Myocyte (in vitro differentiated cells): ENCODE measurements at places on chromosomes 5 and 9.
A peak's percentile ranks its signal among the peaks of the same experiment; 100 is the strongest.

GRCh38 chr5:133359861-133360260, 252.5 kb downstream of the FSTL4 start:
- no peak for DNase-seq

- DNase-seq = peak; percentile 74
Observed at GRCh38 chr9:117411547-117411946, 3.3 kb downstream of the ASTN2 start.

GRCh38 chr5:138824924-138825863, 49.9 kb downstream of the LRRTM2 start:
- DNase-seq = no peak

DNA sequence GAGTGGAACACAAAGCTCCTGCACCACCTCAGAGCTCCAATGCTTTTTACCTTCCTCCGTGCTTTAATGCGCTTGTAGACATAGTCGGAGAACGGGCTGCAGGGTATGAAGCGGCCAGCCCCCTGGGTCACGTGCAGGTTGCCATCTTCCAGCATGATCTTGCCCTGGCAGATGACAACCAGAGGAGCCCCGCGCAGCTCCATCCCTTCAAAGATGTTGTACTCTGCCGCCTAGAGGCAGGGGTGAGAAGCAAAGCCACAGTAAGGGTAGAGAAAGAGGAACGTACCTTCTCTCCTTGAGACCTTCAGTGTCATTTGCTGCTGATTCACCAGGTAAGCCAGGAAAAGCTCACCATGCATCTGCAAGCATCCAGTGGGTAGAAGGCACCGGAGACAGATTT, 112.3 kb downstream of the DPYSL3 start:
- DNase-seq = no peak

GRCh38 chr9:15416880-15417279, 5.8 kb upstream of the SNAPC3 start:
- peak; percentile 39 for DNase-seq

- no peak for DNase-seq
Observed at GRCh38 chr9:91144769-91145168, 216.9 kb downstream of the AUH start.

GRCh38 chr5:73826301-73827105, 200.5 kb downstream of the ARHGEF28 start:
- peak; percentile 70 for DNase-seq

DNA sequence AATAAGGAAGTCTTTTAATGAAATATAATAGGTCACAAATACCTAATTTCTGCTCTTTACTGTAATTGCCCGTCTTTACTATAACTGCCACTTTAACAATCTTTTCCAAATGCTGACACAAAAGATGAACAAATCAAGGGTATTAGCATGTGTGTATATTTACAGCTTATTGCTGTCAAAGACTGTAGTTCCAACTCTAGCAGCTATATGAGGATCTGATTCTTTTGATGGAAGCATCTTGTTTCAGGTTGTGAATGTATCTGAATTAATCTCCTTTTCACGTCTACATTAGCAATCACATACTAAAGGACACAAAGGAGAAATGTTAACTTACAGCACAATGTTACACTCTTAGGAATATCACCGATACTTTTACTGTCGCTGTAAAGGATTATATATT, 27.9 kb downstream of the RFX3 start:
- no peak for DNase-seq

GRCh38 chr5:171477101-171477500, 57.7 kb downstream of the FGF18 start:
- no peak for DNase-seq

DNA sequence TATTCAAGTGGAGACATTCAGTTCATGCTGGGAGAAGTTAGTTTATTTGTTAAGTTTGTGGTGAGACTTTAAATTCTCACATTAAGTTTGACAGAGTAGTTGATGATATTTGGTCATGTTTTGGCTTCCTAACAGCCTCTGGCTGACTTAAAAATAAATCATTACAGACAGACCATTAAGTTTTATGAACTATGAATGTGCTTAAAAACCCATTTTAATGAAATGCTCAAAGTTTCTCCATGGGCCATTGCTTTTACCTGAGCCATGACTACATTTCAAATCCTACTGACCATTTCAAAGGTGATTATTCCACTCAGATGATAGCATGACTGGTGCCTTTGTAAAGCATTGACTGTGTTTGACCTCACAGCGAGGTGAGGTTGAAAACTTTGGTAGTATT, 192.7 kb downstream of the LRRC70 start:
- no peak for DNase-seq

DNA sequence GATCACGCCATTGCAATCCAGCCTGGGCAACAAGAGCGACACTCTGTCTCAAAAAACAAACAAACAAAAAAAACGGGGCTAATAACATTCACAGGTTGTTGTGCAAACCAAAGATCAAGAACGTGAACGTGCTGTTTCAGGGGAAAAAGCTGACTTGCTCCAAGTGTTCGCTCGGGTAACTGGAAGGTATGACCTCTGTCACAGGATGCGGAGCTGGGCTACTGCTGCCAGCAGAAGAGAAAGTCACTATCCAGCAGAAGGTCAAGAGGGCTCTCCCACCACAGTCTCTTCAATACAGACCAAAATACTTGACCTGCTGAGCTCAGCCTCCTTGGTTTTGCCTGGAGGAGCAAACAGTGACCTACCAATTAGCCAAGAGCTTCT, 59.7 kb downstream of the ABCA1 start:
- DNase-seq = peak; percentile 26
